ENCODE measurements at places on chromosomes 6 and 20.
A peak's percentile ranks its signal among the peaks of the same experiment; 100 is the strongest.

DNA sequence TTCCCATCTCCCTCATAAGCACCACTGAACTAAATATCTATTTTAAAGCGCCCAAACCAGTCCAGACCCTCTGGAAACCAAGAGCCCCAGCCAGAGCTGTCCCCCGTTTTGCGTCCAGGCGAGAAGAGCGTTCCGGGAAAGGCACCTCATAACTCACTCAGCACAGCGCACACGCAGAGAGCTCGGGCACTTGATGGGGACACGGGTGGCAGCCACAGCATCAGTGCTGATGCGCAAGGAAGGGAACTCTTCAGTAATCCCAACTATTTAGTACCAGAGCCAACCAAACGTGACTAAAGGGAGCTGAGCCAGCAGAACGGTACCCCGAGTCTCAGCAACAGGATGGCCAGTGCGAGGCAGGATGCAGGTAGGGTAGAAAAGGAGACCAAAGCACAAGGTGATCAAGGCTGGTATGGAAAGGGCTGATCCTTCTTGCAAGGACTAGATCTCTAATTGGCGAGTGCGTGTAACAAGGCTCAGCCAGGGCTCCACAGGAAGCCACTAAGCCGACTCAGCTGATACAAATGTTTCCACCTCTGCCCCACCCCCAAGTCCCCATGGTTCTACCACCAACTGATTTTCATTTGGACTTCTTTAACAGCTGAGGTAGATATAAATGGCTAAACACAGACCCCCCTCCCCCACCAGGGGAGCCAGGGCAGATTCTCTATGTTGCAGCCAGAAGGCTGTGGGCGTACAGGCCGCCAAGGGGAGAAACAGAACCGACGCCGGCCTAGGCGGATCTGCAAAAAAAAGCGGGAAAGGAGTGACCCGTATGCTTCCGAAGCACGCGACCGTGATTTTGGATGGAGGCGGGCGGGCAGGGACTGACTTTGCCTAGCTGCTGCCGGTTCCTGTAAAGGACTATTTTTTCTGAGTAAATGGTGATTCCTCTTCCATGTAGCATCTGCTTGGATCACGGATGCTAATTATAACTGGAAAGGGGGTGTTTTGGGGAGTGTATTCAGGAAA lies 183.5 kb upstream of the COL21A1 start:
- no peak for DNase-seq

- no peak for DNase-seq
These were observed 490.9 kb upstream of the SOX4 start for GRCh38 chr6:21102624-21103023.

DNA sequence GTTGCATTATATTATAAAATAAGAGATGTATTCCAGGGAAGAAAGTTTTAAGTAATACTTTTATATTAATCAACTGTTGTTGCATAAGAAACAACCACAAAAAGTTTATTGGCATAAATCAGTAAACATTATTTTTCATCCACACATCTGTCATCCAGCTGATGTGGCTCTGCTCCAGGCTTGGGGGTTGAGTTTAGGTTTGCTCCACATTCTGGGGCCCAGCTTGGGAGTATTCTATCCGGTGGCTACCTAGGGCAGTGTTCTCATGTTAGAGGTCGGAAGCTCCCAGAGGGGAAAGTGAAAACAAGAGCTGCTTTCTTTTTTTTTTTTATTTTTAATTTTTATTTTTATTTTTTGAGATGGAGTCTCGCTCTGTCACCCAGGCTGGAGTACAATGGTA lies 728.4 kb upstream of the FLRT3 start:
- no peak for DNase-seq

DNA sequence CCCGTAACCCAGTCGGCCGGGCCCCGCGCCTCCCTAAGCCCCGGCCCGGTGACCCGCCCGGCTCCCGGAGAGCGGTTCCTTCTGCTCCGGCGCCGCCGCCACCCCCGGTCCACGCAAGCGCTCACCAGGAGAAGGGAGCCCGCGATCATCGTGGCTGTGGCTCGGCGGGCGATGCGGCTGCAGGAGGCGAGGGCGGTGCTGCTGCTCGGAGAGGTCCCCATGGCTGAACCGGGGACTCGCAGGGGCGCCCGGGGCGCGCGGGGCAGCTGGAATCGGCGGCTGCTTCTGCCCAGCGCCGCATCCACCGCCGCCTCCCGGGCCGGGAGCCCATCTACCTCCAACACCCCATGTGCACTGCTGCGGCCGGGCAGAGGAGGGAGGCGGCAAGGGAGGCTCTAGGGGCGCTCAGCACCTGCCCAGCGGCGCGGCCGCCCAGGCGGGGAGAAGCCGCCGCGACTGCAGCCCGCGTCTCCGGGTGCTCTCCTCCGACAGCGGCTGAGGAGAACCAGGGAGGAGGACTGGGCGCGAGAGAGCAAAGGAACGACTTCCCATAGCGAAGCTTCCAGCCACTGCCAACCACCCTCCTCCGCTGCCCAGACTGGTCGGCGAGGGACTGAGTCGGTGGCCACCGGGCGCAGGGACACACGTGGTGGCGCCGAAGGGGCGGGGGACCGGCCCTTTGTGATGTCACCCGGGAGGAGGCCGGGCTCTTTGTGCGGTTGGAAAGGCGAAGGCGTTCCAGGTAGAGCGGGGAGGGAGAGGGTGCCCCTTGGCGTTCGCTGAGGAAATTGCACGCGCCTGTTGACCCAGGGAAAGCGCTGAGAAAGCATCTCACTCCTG lies at the start of gene TNFRSF21:
Gene TNFRSF21 (minus strand): TSS at position 615 of the 840 bp plus-strand sequence. CDS start 394 bp downstream, at position 221.
- peak; percentile 82 for DNase-seq

DNA sequence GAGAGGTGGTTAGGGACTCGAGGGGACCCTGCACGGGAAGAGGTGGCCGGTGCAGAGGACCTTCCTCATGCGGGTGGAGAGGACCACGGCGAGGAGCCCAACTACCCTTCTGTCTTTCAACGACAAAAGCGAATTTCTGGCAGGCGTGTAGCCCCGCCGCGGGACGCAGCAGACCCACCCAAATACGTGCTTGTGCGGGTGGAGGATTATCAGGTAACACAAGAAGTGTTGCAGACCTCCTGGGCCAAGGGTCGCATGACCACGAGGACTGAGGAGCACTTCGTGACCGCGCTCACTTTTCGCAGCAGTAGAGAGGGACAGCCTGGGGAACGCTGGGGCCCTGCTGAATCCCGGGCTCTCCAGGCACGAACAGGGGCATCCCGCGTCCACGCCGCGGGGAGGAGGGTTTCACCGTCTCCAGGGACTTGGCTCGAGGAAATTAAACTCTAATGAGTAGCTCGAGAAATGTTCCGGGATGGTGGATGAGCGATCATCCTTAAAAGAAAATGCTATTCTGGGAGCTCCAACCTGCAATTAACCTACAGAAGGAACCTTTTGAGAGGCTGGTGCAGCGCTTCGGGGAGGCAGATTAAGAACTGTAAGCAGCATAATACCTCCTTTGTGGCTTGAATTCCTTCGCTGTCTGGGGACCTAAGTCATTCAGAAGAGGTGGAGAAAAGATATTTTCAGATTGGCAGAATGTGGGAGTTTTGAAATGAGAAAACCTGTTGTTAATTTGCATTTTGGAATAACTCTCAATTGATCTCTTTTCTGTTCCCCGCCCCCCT lies 804 bp downstream of the C6orf141 start:
- no peak for DNase-seq

DNA sequence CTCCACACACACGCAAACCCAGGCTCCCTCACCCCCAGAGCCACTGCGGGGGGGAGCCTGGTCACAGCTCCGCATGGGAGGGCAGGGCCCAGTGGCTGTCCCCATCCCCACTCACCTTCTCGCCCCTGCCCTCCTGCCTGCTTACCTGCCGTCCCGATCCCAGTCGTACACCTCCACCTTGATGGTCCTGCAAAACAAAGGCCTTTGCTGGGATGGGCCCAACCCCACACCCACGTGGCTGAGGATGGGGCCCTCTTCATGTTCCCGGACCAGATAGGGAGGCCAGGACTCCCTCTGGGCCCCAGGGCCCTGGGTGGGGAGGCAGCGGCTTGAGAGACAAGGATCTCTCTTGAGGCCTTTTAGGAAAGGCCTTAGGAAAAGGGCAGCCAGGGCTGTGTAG lies 67.6 kb downstream of the RAB44 start:
- DNase-seq, result no peak

DNA sequence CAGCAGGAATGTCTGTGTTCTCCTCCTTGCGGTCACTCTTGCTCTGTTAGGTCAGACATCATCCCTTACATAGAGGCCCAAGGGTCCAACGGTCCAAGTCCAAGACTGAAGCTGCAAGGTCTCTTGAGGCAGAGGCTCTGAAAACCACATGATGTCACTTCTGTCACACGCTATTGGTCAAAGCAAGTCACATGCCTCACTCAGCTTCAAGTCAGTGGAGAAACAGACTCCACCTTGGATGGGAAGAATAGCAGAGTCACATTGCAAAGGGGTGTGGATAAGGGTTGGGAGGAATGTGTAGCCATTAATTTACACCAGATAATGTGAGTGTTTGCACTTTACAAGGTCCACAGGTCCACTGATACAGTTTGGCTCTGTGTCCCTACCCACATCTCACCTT lies 17.5 kb downstream of the SLC52A3 start:
- no peak for DNase-seq

- DNase-seq, result peak; percentile 16
These were observed 2.0 kb downstream of the MAN1A1 start for GRCh38 chr6:119347466-119348095.

DNA sequence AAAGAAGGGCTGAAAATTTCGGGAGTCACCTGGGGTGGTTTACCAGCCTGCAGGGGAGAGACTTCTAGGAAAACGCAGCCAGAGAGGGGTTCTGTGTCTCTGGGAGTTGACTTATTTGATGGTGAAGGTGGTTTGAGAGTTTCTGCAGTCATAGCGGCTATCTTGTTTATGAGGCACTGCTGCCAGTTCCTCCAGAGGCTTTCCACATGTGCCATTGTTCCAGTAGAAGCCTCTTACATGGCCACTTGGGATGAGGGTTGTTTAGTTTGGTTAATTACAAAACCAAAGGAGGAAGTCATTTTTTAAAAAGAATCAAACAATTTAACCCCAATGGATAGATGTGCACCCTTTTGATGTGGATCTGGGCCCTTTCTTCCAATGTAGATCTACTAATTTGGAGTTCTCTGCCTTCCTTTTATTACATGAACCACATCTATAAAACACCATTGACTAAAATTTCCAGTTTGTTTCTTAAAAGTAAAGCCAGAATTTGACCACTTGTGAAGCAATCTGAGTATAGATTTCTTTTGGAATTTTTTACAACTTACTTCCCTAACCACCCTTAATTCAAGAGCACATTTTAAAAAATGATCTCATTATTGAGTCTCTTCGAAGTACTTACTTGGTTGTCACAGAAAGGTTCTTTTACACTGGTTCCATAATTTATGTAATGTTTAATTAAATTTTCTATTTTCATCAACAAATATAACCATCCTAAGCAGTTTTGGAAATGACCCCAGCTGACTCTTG lies 97.6 kb downstream of the TCP11 start:
- DNase-seq, result no peak

GRCh38 chr6:109296971-109297372 lies 85.3 kb downstream of the CD164 start:
- no peak for DNase-seq
